T-helper 2 cell treated with Interferon-gamma antibody and Interleukin-4, amounts not matched to agents 5 μg/mL and 100 μg/mL, for 36 hours (primary cell): ENCODE measurements at places on chromosomes 4 and X.

GRCh38 chr4:53508446-53508845 is 82.8 kb downstream of the LNX1 start:
- DNase-seq = no peak

GRCh38 chr4:36915717-36916116 is 328.8 kb upstream of the NWD2 start:
- no peak for DNase-seq

GRCh38 chr4:41143311-41144039 is 70.9 kb downstream of the APBB2 start:
- no peak for DNase-seq

DNA sequence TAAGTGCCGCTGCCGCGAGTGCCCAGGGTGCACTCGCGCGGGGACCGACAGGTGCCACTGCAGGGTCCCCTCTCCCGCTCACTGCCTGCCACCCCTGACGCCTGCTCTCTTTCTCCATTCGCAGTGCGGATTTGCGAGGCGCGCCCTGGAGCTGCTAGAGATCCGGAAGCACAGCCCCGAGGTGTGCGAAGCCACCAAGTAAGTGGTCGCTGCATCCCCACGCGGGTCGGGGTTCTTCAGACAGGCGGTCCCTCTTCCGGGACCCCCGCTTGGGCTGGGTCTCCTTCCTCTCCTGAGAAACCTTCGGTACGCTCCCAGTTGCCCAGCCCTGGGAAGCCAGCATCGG is 547 bp downstream of the GUCY1A1 start:
- peak; percentile 6 for DNase-seq

GRCh38 chr4:118751629-118752323 is 66.6 kb downstream of the METTL14 start:
- no peak for DNase-seq

- DNase-seq = no peak
Measured at GRCh38 chrX:52426810-52427209, 58.0 kb downstream of the XAGE2 start.

DNA sequence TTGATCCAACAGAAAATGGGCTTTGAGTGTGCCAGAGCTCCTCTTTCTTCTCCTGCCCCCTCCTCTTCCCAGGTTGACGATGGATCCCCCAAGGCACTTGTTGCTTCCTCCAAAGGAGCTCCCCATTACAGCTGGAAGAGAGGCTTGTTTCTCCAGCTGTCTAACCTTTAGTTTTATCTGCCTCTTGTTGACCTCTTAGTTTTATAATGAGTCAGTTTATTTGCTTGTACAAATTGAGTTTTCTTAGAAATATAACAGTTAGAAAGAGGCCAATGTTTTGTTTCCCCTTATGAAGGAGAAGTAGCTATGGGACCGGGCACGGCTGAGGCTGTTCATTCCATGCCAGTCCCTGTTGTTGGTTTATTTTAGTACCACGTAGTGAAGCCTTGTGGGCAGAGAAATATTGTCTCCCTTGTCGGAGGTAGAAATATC is 158.2 kb downstream of the SPRY1 start:
- DNase-seq = no peak

DNA sequence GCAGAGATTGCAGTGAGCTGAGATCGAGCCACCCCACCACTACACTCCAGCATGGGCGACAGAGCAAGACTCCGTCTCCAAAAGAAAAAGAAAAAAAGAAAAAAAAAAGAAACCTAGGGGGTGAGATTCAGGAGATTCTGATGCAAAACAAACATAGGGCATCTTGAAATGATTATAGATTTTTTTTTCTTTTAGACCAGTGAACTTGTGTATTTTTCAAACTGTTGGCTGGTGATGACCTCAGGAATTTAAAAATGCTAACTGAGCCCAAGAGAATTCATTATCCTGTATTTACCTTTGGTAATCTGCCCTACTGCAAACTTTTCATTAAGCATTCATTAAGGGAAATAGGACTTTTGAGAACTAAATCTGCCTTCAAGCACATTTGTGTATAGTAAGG is 20.6 kb downstream of the ATP10D start:
- no peak for DNase-seq

GRCh38 chrX:86887341-86887740 is 630.3 kb upstream of the KLHL4 start:
- DNase-seq = no peak

GRCh38 chr4:151226004-151226932 is 50.7 kb upstream of the PRSS48 start:
- no peak for DNase-seq

- no peak for DNase-seq
Measured at GRCh38 chr4:139886798-139887197, 221.2 kb downstream of the MGST2 start.

DNA sequence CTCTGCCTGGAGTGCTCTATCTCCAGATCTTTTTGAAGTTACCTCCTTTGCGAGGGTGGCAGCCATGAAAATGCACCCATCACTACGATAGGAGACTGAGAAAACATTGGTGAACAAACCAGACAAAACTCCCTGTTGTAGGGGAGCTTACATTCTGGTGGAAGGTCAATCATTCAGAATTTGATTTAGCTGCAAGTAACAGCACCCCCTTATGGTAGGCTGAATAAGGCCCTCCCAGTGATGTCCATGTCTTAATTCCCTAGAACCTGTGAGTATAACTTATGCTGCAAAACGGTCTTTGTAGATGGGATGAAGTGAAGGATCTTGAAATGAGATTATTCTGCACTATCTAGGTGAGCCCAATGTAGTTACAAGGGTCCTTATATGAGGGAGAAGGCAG is 5.6 kb upstream of the TEC start:
- no peak for DNase-seq

DNA sequence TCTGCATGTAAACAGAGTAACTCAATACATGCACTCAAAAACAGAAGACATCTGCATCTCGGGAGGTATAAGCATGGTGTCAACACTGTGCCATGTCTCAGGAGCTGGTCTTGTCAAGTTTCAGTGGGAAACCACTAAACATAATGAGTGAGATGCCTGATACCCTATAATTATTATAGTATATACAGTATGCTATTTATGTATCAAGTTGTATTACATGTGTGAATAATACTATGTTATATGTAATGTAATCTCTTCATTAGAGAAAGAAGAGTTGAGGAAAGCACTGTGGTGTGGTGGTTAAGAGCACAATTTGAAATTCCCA is 2.5 kb downstream of the PPBP start:
- DNase-seq = no peak

- no peak for DNase-seq
Measured at GRCh38 chr4:129970801-129971200, 874.8 kb downstream of the C4orf33 start.

GRCh38 chrX:109294097-109294814 is 187.6 kb downstream of the GUCY2F start:
- no peak for DNase-seq
